ENCODE measurements at places on chromosomes 3 and 15.
A peak's percentile ranks its signal among the peaks of the same experiment; 100 is the strongest.

- DNase-seq = no peak
These were observed 36.6 kb downstream of the AMOTL2 start for GRCh38 chr3:134337511-134338200.

DNA sequence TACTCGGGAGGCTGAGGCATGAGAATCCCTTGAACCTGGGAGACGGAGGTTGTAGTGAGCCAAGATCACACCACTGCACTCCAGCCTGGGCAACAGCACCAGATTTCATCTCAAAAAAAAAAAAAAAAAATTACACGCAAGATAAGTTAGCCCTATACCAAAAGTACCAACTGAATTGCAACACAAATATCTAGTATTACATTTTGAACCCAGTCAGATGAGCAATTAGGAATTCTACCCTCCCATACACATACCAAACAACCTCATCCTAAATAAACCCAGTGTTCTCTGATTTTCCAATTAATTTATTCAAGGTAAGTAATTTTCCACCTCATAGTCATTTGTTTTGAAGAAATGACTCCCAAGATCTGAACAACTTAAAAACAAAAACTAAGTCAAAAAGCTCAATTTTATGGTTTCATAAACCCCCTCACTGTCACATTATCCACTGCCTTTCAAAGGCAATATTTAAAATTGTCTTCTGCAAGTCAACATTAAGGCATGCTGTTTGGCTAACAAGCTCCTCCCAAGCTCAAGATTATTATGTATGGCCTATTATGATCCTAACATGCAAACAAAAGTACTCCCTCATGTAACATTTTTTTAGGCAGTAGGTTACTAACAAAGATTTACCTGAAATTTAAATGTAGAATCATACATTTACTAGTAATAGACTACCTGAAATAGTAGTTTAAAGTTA is 4.5 kb downstream of the RAF1 start:
- no peak for DNase-seq

GRCh38 chr3:66133853-66134445 is 86.9 kb upstream of the SLC25A26 start:
- no peak for DNase-seq

DNA sequence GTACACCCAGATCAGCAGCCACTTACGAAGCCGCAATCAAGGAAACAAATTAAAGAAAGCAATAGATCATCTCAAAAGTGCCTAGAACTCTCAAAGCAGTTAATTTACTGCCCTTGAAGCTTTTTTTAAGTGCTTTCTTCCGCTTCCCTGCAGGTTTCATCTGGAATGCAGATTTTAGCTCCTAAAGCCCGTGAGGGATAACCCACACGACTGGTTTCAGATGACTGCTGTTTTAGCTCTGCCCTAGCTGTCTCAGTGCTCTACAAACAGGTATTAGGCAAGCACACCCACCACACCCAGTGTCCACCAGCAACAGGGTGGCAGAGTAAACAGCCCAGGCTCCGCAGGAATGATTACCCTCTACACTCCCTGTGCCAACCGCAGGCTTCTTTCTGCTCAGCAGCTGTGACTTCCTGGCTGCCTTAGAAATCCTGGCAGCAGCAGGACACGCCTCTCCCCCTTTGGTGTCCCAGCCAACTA is 126.0 kb downstream of the FMN1 start:
- no peak for DNase-seq

DNA sequence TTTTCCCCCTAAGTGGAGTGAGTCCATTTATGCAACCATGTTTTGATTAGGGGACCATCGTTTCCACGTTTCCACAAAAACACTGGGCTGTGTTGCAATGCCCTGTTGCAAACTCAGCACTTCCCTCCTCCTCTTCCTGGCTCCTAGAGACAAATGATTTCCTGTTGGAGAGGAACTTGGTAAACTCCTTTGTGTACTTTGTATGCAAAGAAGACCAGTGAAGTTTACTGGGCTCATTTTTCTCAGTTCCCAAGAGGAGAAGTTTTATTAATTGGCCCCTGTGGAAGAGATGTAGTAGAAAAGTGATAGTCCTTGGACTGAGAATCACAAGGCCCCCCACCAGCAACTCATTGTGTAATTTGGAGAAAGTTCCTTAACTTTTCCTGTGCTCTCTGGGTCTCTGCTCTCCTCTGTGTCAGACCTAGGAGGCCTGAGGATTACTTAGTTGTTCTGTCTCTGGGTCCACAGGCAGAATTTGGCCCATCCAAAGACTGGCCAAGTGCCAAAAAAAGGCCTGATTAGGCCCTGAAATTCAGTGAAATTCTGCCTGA is 95.0 kb downstream of the ATG7 start:
- no peak for DNase-seq

- no peak for DNase-seq
These were observed 70.7 kb downstream of the TOP2B start for GRCh38 chr3:25594007-25594502.

DNA sequence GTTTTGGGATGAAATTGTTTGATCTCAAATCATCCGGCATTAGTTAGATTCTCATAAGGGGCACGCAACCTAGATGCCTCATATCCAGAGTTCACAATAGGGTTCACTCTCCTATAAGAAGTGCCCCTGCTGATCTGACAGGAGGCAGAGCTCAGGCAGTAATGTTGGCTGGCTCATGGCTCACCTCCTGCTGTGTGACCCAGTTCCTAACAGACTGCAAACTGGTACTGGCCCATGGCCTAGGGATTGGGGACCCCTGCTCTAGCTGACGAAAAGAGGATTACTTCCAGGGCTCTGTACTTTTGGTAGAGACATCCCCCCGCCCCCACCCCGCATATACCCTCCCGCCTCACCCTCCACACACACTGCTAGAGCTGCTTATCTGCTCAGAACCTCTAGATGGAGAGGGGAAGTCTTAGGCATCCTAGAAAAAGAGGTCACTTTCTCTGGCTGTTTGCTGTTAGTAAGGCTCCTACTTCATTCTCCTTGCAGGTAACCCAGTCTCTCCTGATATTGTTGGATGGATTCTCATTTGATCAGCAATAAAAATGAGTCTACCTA is 923.1 kb downstream of the CADM2 start:
- DNase-seq = no peak

- DNase-seq = no peak
These were observed 740.2 kb downstream of the ROBO1 start for GRCh38 chr3:79027593-79027992.

DNA sequence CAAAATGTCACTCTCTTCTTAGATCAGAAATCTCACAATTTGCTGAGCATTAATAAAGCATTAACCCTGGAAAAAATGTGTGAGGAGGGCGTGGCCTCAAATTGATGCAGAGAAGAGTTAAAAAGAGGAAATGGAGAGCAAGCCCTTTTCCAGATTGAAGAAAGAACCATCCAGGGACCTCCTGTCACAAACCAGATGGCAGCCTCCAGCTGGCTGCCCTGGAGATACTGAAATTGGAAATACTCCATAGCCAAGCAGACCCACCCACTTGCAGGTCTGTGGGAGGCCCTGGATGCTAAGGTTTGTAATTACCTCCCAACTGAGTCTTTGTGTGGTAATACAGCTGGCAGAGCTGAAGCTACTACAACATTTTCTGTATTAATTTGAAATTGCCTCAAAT is 214.9 kb downstream of the IL20RB start:
- no peak for DNase-seq

GRCh38 chr3:187838016-187838540 is 92.8 kb upstream of the BCL6 start:
- DNase-seq = no peak

DNA sequence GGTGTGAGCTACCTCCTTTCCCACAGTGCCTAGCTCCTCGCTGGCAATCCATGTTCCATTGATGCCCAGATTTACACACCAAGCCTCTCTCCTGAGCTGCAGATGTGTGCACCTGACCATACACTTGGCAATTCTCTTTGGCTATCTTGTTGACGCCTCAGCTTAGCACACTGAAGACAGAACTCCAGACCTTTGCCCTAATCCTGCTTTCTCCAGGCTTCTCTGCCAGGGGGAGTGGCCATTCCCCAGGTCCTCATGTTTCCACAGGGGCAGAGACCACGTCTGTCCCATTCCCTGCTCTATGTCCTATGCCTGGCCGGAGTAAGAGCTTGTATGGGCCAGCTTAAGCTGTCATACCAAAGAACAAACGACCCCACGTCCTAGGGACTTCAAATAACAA is 30.2 kb upstream of the ALDH1L1 start:
- DNase-seq = no peak

GRCh38 chr3:157219215-157219614 is 59.3 kb upstream of the CCNL1 start:
- no peak for DNase-seq

GRCh38 chr15:62847900-62848489 is 194.6 kb upstream of the TPM1 start:
- peak; percentile 93 for DNase-seq

- no peak for DNase-seq
These were observed 10.7 kb upstream of the BBX start for GRCh38 chr3:107512108-107512507.

GRCh38 chr15:80878242-80878866 is 99.2 kb downstream of the CEMIP start:
- DNase-seq = no peak

- no peak for DNase-seq
These were observed 1081.5 kb downstream of the FHIT start for GRCh38 chr3:60169755-60170154.

DNA sequence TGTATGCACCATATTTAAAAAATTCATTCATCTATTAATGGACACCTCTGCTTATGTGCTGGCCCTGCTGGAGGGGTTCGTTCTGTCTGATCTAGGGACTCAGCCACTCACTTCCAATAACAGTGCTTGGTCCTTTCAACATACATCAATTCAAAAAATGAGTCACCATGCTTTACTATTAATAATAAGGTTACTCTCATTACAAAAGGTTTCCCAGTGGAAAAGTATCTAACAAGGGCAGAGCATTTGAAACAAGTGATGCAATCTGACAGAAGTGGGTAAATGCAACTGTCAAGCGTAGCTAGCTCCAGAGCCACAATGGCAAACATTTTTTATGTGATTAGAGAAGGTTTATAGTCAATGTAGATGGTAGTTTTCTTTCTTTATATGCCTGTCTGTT is 67.9 kb upstream of the TNIK start:
- no peak for DNase-seq

DNA sequence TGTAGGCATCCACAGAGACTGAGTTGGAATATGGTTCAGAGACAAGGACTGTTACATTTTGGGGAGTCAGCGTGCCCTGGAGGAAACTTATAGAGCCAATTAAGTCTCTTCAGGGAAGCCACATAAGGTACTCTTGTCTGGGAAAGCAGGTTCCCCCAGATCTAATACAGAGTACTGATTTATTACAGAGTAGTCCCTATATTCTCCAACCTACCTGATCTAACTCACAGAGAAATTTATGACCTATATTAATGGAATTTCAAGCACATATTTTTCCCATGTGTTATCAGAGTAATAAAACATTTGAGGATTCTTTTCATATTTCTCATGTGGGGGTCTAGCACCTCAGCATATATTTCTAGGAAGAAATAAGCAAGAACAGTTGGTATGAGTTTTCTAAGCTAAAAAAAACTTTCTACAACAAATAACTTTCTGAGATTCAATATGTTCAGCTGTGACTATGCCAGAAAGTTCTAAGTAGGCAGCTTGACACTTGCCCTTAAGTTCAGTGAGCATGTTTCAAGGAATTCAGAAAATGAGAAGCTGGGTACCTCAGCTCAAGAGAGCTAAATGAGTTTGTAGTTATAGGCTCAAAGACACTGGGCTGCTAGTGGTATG is 75.3 kb upstream of the COL8A1 start:
- no peak for DNase-seq

- no peak for DNase-seq
These were observed 374.7 kb upstream of the TPRG1 start for GRCh38 chr3:188797045-188797444.

DNA sequence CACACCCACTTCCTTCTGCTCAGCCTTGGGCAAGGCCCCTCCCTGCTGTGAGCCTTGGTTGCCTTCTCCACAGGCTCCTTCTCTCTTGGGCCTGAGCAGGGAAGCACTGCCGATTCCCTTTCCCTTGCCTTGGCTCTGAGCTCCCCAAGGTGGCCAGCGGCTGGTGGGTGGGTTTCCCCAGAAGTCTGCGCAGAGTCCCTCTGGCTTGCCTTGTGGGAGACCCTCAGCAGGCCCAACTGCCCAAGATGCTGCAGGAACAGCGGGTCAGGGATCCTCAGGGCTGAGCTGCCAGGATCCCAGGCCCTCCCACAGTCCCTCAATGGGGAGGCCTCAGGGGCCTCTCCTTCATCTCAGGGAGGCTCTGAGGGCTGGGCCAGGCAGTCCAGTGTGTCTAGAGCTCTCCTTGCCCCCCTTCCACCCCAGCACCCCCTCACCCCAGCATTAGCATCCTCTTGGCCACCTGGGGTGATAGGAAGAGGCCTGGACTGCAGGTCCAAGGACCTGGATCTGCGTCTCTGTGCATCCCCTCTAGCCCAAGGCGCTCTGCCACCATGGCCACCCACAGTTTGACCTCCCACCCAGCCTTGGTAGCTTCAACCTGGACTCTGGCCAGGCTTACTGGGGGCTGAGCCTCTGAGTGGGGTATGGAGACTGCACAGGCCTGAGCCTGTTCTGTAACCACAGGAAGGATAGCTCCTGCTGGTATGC is 68.6 kb downstream of the EXOG start:
- no peak for DNase-seq

DNA sequence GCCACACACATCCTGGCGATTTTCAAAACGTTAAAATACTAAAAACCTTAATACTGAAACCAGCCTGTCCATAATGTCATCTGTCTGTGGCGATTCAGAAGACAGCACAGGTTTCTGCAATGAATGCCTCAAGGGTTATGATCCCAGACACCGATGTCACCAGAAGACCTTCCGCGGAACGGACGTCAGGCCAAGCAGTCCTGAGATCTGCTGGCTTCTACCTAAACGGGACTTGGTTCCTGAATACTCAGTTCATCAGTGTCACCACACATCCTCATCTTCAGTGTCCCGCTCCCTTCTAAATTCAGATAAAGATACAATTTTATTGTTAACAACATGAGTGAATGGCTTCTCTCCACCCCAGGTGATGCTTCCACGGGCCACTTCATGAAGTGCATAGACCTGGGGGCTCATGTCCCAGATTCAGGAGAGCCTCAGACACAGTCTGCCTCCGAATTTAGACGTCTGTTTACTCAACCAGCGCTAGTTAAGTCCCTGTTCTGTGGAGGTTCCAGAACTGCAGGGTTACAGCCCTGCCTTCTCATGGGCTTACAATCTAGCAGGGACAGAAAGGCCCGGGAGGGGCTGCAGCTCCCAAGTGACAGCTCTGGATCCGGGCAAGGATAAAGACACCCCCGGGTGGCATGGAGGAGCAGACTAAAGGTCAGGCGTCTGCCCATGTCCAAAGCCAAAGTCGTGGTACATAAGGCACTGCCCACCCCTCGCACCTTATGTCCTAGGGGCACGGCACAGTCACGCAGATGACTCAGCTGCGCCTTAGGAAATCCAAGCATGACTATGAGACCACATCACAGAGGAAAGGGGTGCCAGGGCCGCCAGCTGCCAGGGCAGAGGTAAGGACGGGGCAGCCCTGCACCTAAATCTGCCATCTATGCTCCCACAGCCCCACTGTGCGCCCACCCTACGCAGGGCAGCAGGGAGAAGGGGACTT is 75.9 kb downstream of the VGLL4 start:
- DNase-seq = peak; percentile 3

- DNase-seq = no peak
These were observed 3.1 kb upstream of the STAB1 start for GRCh38 chr3:52492059-52492458.

Measured in posterior cingulate gyrus (tissue), 11 donors.